Left colon (tissue), 2 donors: ENCODE measurements at places on chromosomes 12 and 14. TPM values are rescaled to one million over a fixed set of nuclear protein-coding genes. Genes with fewer than 3 reads are reported as not detected.

DNA sequence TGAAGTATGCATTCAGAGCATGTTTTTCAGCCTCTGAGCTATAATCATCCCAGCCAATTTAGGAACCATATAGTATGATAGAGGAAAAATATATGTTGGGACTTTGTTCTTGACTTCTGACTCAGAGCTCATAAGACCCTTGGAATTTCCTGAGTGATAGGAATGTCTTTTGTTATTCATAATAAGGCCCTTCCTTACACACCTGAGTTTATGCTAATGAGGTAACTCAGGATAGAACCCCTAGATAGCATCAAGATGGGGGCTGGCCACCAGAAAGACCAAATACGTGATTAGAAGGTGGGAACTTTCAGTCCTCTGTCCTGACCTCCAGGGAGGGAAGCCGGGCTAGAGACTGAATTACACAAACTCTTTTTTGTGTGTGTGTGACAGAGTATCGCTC, 32.4 kb upstream of the PLEK2 start:
- no peak for DNase-seq

The TRHDE gene
- total RNA-seq = 3.9 TPM

DNA sequence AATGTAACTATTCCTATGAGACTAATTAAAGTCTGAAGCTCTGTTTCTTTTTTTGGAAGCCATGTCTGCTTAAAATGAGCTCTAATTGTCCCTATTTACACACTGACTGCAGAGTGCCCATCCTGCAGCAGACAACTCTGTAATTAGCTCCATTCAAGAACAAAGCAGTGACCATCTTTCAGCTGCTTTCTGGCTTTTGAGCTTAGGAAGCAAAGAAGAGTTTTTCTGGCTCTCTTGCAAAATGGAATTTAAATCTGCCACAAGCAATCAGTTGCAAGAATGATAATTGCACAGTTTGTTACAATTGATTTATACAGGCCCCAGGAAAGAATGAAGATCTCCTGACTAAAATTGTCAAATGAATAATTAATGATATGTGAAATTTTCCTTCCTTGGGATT, 83.4 kb downstream of the GAS2L3 start:
- DNase-seq = no peak

DNA sequence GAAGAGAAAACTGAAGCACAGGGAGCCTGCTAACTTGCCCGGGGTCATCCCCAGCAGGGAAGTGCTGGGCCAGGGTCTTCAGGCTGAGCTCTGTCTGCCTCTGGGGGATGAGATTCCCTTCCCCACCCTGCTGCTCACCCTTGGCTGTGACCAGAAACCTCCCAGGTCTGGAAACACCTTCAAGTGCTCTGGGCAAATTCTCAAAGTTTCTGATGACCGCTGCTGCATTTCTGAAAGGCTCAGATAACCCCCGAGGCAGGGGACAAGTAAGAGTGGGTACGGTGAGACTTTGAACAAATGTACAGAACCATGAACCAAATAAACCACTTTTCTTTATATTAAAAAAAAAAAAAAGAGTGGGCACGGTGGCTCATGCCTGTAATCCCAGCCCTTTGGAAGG, 41.3 kb downstream of the LTBP2 start:
- no peak for DNase-seq

DNA sequence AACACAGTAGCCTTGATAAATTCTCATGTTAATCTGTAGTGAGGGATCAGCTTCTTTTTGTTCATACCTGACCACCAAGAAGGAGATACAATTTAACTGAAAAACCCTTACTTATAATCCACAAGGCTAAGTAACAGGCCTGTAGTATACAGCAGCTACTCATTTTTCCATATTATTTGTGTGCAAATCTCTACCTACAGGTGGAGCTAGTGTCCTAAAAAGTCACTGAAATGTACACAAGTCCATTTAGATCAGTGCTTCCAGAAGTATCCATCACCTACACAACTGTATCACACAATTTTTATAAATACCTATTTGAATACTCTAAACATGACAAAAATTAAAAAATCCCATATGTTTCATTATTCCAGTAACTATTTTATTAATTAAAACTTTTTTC, 173.2 kb downstream of the SLC35F4 start:
- DNase-seq = no peak

DNA sequence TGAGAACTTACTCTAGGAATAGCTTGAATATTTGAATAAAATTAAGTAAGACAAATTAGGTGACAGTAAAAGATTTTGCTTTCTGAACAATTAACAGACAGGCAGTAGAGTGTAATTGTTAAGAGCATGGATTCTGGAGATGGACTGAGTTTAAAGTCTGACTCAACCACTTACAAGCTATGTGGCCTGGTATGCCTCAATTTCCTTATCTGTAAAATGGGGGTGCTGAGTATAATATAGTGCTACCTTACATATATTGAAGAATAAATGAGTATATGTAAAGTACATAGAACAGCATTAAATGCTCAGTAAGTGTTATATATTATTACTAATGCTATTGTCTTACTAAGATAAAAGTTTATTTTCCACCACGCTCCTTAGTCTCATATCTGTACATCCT, 7.1 kb downstream of the MIA2 start:
- no peak for DNase-seq

DNA sequence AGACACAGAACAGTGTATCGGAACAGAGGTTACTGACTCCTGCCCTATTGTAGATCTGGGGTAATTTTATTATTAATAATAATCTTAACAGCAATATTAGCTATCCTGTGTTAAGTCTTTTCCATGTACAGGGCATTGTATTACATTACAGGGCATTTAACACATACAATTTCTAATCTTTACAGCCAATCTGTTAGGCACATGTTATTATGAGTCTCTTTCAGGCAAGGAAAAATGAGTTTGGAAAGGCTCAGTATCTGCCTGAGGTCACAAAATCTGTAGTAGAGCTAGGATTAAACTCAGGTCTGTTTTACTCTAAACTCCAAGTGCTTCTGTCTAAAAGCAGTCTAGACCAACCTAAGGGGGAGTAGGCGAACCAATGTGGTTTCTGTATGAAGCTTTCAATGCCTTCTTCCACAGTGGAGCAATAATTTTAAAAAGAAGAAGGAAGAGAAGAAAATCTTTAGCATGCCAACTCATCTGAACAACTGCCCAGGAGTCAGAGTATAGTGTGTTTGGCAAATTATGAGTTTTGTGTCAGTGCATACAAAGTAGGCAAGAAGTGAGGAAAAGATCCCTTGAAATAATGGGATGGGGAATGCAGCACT, 192.6 kb downstream of the CHST11 start:
- DNase-seq = no peak
